ENCODE measurements at places on chromosomes 5 and 9.

GRCh38 chr9:3662671-3663070, 136.9 kb upstream of the RFX3 start:
- DNase-seq = no peak

DNA sequence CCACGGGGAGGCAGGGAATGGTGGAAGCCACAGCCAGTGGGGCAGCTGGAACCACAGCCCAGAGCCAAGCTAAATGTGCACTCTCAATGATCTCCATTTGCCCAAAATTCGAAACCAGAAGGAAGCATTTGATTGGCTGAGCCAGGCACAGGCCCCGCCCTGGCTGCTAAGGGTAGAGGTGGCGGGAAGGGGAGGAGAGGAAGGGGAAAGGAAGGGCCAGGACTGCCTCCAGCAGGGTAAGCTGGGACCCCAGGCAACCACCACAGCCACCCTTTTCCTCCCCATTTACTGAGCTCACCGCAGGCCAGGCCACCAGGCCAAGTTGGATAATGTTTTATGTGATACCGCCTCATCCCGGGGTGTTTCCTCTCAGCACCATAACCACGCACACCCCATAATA, 100.3 kb upstream of the RAPGEF1 start:
- peak; percentile 10 for DNase-seq

- peak; percentile 57 for DNase-seq
Measured at GRCh38 chr9:92097997-92098482, 17.2 kb downstream of the SPTLC1 start.

DNA sequence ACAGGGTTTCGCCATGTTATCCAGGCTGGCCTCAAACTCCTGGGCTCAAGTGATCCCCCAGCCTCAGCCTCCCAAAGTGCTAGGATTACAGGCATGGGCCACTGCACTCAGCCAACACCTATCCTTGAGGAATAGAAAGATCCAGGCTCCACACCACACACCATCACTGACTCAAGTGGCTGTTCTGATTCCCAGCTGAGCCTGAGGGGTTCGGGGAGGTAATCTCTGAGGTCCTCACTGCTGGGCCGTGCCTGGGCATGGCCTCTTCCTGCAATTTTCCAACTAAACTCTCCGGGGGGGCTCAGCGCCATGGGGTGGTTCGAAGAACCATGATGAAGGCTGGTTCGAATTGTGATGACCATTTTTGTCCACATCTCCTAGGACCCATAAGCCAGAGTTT, 31.0 kb upstream of the IL17B start:
- DNase-seq = no peak

GRCh38 chr5:65047948-65048690, 279.4 kb downstream of the CWC27 start:
- DNase-seq = no peak

GRCh38 chr5:75320371-75320770, 16.6 kb upstream of the HMGCR start:
- no peak for DNase-seq

DNA sequence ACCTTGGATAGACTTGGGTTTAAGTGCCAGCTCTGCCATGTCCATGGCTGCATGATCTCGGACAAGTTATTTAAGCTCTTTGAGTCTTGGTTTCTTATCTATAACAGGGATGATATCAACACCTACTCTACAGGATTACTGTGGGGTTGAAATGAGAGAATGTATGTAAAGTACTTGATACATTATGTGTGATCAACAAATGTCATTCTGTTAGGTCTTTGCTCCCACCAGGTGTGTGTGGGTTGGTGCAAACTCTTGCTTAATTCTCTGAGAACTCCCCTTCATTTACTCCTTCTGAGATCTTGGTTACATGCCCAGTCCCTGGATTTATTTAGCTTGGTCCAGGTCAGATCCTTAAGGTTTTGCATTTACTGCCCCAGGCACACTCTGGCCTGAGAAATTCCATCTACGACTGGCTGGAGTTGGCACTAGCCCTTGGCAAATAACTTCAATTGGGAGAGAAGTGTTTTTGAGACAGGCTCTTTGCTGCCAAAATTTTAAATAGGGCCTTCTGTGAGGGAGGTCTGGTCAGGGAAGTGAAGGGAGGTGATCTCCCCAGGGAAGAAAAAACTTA, 63.5 kb upstream of the KLF9 start:
- DNase-seq = no peak

DNA sequence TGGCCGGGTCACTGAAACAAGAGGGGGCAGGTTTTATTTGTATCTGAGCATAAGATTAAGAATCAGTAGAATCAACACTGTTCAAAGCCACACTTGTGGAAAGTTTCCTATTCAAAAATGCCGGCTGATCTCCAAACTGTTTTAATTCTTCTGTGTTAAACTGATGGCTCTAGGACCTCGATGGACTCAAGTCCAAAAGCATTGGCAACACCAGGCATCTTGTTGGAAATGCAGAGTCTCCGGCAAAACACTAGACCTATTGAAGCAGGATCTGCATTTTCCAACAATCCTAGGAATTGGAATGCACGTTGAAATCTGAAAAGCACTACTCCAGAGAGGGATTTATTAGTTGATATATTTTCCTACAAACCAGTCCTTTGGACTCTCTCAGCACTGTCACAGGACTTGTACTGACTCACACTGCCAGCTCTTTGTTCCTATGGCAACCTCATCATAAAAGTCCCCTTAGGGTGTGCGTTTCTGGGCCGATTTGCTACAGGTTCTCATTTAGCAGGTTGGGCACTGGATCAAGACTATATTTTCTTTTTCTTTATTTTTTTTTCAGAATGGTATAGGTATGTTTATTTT, 48.1 kb upstream of the PCA3 start:
- DNase-seq = no peak

DNA sequence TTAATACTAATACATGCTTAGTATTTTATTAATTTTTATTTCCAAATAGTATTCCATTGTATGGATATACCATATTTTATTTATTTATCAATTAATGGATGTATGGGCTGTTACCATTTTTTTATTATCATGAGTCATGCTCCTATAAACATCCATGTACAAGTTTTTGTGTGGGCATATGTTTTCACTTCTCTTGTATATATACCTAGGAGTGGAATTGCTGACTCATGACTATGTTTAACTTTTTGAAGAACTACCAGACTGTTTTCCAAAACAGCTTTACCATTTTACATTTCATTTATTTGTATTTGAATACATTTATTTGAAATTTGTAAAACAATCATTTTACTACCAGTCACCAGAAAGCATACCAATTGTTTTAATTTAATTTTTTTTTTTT, 14.1 kb upstream of the LRRC19 start:
- no peak for DNase-seq

DNA sequence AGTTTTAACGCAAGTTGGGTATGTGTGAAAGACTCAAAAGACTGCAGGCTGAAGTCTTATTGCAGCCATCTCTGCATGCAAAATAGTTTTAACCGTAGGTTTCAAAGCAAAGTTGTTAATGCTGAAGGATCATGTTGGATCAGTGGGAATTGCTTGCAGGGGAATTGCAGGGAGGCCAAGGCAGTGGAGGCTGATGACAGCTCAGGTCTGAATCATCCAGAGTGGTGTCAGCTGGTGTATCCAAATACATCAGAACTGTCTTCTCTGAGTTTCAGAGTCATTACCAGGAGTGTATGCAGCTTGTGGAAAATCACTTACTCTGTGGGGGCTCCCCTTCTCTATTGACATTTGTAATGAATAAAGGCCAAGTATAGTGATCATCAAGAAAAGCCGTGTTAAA, 435.7 kb downstream of the SH3GL2 start:
- DNase-seq = no peak

DNA sequence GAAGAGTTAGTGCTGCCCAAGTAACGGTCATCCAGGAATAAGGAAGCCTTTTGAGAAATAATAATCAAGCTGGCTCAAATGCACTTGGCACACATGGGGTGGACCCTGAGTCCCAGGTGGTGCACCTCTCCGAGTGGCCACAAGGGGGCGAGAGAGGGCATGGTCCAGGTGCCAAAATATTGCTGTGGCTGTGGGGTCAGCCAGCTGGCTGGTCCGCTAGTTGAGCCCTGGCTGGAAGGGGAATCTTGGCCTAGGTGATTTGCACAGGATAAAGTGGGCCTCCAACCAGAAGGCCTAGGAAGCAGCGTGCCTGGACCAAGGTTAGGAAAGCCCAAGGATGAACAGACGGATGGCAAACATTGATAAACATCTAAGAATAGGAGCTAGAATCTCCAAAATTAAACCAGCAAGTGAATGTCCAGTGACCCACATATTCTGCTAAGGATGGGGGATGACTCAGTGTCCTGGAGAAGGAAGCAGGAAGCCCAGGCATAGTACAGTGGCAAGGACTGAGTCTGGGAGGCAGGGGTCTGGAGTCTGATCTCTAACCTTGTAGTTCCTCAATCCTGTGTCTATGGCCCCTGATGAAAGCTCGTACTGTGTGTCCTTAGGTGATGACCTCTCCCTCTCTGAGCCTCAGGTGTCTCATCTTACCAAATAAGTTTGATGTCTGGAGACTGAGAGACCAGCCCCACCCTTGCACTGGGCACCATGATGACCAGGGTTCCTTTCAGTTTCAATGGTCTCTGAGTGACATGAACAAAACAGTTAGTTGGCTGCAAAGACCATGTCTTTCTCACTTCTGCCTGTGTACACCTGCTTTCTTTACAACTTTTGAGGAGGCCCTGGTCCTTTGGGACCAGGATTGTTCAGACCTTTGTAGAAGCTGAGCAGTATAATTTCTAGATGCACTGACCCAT, 19.2 kb upstream of the SHB start:
- peak; percentile 55 for DNase-seq

DNA sequence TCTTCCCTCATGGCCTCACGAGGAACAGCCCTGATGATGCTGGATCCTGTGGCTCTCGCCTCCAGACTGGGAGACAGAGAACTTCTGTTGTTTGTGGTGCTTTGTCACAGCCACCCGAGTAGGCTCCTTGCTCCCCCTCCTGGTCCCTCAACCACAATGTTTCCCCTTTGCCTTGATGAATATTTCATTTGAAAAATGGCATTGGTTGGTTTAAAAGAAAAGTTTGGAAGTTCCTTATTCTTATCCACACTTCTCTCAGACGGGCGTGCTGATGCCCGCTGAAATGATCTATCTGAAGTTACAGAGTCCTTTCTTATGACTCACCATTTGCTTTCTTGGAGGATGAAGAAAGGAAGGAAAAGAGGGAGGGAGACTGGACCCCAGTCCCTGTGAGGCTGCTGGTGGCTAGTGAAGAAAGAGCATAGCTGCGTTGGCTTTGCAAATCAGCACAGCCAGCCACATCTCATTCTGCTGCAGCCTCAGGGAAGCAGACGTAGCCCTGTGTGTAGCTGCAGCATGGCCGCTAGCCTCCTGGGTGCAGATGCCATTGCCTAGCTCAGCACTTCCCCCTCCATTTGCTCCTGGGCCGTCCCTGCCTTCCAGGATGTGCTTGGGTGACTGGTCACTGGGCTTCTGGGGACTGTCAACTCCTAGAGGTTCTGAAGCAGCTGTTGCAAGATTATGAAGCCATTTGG, 185.9 kb downstream of the ERCC6L2 start:
- peak; percentile 16 for DNase-seq

DNA sequence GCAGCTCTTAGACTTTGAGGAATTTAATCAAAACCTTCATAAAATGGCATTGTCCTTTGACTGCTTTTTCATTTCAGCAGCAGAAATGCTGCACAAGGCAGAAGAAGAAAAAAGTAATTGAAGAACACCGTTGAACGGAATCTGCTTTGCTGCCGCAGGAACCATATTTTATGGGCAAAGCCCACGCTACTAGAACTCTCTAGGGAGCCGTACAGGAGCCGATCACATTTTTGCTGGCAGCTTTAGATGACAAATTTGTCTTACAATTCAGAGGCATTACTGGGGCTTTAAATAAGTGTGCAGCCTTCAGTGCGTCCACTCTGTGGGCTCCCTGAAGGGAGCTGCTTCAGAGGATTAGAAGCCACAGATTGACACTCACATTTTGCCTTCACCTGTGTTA, 5.4 kb downstream of the CFAP90 start:
- DNase-seq = no peak

DNA sequence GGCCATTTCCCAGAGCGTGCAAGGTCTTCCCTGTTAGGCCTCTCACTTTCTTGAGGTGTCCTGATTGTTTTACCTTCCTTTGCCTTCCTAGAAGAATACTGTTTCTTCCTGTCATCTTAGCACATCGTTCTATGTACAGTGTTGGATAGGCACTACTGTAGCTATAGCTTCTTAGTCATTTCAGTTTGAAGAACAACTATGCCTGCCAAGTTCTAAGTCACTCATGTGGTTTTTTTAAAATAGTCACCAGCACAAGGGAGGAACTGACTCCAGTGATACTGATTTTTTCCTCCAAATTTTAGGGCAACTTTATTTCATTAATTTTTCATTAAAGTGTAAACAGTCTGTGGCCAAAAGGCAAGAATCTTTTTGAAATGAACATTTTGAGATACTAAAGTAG, 122.4 kb upstream of the NR5A1 start:
- no peak for DNase-seq

DNA sequence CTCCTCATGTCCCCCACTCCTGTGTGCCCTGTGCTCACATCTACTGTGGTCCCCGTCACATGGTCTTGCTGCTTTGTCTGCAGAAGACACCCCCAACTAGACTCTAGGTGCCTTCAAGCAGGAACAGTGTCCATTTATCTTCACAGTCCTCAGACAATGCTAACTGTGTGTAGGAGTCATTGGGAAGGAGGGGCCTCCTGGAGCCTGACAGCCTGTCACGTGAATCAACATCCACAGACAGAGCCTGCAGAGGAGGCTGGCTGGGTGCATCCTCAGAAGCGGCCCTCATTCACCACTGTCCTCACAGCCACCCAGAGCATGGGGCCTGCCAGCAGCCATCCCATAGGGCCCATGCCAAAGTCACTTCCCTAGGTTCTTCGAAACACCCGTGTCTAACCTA, 98.7 kb downstream of the MED10 start:
- no peak for DNase-seq

DNA sequence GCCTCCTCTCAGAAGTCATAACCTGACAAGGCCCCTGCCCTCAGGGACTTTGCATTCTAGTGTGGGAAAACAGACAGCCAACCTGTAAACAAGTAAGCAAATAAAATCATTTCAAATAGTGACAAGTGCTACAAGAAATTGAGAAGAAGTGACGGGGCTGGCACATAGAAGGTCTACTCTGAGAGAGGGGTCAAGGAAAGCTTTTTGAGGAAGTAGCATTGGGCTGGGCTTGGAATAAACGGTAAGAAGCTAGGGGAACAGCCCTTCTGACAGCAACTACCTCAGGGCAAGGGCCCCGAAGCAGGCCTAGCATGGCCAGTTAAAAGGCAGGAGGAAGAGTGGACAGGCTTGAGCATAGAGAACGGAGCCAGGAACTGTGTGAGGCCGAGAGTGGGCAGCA, 4.8 kb upstream of the SLC2A8 start:
- DNase-seq = no peak

DNA sequence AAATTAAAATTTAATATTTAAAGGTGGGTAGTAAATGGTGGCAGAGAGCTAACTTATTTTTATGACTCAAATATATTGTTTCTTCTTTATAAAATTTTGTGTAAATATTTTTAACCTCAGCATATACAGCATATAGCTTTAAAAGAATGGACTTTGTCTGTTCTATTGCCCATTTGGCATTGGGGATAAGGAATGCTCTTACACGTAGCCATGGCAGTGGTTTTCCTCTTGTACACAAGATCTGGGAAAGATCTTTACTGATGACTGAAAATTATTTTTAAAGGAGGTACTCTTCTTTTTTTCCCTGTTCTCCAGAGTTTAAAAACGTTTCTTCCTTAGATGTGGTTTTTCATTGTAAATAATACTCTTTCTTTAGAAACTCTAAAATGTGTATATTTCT, 75.0 kb downstream of the PBX3 start:
- no peak for DNase-seq

- DNase-seq = no peak
Measured at GRCh38 chr9:130835441-130836298, 616 bp downstream of the ABL1 start.

- no peak for DNase-seq
Measured at GRCh38 chr5:43648499-43649124, 45.6 kb downstream of the NNT start.

All from activated T-helper 1 cell treated with anti-CD3 and anti-CD28 coated beads, Interleukin-12 subunit alpha, Interleukin-12 subunit beta, Interleukin-2, Interleukin-4 antibody, amounts not matched to agents 30 ng/mL and 10 ng/mL and 1 ng/mL, durations not matched to agents 14 hours and 24 hours and 36 hours (primary cell).